COR-L47 (cell line): ENCODE measurements at places on chromosomes 3 and 15.

GRCh38 chr3:187522890-187523289 lies 147.3 kb downstream of the SST start:
- DNase-seq, result no peak

DNA sequence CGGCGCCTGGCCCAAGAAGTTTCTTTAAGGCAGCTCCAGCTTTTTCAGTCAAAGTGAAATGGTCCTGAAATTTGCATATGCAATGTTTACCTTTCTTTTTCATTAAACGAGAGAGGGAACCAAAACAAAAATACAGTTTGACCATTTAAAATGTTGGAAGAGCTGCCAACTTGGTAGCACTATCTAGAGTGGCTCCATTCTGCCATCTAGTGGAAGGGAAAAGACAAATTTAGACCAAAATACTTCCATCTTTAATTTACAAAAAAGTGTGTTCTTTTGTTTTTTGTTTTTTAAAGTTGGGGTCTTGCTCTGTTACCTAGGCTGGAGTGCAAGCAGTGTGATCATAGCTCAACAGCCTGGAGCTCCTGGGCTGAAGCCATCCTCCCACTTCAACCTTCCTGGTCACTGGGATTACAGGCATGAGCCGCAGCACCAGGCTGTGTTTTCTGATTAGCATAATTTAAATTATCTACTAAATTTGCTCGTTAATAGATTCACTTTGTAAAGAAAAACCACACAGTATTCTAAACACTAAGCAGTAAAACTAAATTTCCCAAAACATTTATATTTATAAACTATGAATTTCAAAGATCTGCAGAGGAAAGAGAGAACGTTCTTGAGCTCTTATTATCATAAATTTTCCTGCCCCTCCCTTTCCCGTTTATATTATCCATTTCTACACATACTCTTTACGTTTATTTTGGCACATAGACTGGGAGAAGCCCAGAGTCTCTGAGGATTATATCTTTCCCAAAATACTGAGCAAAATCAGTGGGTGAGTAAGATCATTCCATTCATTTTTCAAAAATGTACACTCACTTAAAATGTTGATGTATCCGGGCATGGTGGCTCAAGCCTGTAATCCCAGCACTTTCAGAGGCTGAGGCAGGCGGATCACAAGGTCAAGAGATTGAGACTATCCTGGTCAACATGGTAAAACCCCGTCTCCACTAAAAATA lies 15.4 kb upstream of the RFC4 start:
- DNase-seq, result peak; percentile 78

DNA sequence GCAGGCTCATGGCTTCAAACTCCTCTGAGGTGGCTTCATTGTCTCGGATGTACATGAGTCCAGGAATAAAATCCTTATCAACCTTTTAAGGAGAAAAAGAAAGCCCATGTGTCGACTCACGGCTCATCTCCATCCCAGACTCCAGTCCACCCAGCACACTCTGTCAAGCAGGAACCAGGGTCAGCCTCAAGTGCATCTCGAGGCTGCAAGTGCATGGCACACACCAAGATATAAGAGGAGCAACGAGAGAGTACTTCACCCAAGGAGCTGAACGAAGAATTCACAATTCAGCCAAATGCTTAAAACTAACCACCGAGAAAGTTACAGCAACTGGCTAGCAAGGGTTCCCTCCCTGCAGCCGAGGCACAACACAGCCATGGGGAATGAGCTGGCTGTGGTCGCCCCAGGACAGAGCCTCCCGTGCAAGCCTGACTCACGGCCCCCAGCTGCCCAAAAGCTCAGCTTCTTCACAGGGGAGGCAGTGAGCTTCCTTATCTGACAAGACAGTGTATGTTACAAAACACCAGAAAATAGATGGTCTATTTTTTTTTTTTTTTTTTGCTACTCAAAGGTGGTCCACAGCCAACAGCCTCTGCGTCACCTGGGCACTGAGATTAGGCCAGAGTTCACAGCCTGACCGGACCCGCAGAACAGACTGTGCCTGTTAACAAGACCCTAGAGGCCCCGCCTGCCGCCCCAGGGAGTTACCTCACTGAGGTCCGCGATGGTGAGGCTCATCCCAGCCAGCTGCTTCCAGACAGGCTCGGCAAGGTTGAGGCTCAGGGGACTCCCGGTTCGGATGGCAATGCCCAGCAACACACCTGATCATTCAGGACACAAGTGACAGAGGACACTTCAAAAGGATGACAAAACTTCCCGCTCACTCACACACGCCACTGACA lies 15.9 kb upstream of the OCA2 start:
- DNase-seq, result no peak

GRCh38 chr3:39524107-39524506 lies 56.6 kb downstream of the MOBP start:
- DNase-seq, result no peak

DNA sequence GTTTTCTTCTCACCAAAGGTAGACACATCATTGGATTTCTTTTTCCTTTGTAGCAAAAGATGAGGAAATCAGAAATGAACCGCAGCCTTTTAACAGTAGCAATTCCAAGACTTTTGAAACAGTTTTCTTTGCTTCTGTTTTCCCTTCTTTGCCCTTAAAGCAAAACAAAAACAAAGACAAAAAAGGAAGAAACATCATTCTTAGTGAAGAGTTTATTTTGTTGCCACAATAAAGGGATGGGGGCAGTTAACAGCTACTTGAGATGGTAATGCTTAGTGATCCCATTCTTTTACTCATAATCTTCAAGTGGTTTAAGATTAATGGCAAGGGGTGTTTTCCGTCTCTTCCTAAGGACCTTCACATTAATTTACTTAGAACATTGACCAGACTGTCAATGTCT lies 218.8 kb downstream of the MEIS2 start:
- no peak for DNase-seq

- no peak for DNase-seq
These were observed 129.7 kb downstream of the TPRG1 start for GRCh38 chr3:189301479-189301878.

GRCh38 chr3:9826815-9827573 lies 16.8 kb downstream of the RPUSD3 start:
- DNase-seq, result no peak

GRCh38 chr15:29259233-29259632 lies 10.4 kb downstream of the NSMCE3 start:
- DNase-seq, result no peak

DNA sequence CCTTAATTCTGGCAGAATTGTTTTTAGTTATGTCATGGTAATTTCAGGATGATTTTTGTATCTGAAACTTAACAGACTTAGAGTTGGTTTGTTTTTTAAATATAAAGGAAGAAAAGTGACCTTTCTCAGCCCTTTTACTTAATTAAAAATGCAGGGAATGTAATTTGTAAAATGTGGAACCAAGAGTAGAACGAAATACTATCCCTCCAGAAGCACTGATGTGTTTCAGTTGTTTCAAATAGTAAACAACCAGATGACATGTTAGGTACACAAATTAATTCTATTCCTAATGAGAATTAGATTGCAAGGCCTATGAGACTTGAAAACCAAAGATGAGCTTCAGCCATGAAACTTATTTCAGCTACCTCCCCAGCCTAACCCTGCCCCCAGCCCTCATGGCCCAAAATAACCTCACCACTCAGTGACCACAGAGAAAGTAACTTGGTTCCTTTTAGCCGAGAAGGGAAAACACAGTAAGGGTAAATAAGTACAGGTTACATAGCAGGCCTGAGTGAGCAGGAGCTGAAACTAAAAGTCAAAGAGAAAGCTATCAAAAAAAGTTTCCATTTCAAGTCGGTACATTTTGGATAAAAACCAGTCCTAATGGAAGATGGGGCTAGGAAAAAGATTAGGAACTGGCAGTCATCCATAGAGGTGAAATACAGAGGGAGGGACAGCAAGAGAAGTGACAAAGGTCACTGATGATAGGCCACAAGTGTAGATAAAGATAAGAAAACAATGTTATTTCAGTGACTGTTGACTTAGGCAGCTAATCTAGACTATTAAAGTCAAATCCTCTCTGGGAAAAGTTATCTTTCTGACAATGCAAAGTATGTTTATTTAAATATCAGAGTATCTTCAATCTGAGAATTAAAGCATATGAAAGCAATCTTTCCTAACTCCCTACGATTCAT lies 23.2 kb downstream of the SENP8 start:
- no peak for DNase-seq

DNA sequence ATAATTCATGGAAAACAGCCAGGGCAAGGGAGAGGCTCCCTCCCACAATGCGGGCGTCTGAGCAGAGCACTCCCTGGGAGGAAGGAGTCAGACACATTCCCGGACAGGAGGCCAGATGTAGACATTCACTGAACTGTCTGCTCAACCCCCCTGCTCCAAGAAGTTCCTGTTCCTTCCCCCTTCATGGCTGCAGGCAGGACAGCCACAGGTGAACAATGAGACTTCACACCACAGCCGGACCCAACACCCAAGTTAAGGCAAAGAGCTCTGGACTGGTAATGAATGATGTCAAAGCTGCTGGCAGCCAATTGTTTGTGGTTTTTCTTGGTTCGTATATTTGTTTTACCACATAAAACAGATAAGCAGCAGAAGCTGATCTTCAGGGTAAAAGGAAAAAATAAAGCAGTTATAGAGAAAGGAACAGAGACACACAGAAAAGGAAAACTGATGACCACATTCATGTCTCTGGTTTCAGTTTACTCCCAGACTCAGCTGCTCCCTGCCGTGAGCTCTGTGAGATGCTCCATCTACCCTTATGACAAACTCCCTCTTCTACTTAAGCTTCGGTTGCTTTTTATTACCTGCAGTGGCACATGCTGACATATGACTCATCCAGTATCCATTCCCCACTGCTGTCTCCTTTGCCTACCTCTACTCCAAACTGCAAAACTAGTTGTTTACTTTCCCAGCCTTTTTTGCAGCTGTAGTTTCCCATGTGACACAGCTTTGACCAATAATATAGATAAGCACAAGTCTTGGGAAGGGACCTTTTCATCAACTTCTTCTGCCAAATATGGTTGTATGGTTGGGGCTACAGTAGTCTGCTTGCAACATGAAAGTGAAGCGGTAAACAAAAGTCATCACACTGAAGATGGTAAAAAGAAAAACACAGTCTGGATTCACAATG lies 33.1 kb downstream of the DZIP1L start:
- DNase-seq, result no peak

DNA sequence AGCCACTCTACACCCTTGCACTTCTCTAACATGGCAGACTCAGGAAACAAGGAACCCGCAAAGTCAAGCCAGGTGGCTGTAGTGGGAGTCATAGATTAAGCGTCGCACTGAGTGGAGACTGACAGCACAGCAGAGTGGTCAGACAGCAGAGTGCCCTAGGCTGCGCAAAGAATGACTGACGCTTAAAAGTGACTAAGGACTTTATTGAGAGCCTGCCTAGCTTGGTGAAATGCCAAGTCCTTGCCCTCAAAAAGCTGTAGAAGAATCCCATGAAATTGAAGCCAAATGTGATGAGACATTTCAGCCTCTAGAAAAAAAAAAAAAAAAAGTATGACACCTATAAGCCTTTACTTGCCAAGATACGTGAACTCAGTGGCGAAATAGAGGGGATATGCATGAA lies 30.2 kb downstream of the NCEH1 start:
- DNase-seq, result no peak

- no peak for DNase-seq
These were observed 44.6 kb downstream of the RFX7 start for GRCh38 chr15:56199038-56199437.

GRCh38 chr3:16720367-16720940 lies 115.2 kb upstream of the DAZL start:
- no peak for DNase-seq

DNA sequence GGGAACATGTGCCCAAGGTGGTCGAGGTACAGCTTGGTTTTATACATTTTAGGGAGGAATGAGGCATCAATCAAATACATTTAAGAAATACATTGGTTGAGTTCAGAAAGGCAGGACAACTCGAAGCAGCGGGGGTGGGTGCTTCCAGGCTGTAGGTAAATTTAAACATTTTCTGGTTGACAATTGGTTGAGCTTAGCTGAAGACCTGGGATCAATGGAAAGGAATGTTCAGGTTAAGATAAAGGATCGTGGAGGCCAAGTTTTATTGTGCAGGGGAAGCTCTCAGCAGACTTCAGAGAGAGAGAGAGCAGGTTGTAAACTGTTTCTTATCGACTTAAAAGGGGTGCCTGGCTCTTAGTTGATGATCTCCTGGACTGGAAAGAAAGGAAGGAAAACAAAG lies 11.3 kb downstream of the CPN2 start:
- no peak for DNase-seq

- no peak for DNase-seq
These were observed 21.7 kb upstream of the TPM1 start for GRCh38 chr15:63020759-63021430.

DNA sequence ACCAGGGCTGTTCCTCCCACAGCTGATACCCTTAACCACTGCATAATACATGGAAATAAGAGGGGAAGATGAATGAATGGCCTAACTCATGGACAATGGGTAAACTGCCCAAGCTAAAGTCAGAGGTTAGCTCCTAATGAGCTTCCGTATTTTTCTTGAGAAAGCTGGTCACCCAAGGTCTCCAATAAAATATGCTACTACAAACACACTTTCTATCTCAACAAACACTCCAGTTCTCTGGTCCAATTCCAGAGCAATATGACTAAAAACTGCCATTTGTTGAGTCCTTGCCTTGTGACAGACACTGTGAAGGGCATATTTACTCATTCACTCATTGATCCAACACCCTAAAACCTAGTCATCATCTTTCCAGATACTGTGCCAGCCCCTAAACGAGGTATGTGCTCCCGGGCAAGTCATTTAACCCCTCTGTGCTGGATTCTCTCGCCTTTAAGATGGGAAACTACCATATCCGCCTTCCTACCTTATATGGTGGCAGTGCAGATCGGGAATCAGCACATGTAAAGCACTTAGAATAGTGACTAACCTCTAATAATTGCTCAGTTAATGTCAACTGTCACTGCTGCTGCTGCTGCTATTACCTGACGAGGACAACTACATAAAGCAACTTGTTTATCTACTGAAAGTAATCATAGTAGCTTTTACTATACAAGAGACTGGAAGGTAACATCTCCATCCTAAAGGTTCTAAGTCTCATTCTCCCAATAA lies 89.1 kb downstream of the XXYLT1 start:
- DNase-seq, result no peak

DNA sequence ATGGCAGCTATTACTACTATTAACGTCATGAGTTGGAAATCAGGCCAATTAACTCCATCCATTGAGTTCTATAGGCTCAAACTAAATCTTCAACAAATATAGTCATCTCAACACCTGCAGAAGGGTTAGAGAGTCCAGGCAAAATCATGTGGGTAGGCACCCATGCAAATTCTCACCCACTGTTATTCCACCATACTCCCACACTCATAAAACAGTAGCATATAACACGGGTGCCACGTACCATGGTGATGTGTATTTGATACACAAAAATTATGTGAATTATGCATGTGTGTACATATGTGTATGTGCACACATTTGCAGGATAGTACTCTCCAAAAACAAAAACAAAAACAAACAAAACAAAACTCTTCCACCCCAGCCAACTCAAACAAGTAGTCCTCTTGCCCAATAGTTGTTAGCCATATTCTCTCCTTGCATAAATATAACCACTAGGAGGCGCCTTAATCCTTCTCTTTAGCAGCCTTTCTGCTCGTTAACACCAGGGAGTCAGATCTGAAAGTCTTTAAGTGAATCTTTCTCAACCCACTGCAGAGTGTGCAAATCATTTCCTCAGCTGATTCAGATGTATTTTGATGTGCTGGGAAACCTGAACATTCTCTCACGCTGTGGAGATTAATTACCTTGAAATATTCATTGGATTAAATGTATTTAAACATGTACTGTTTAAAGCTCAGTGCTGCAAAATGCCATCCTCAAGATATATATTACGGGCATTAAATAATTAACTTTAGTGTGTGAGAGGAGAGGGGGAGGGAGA lies 38.0 kb upstream of the COPB2 start:
- peak; percentile 90 for DNase-seq

GRCh38 chr15:74809956-74810355 lies 2.7 kb upstream of the LMAN1L start:
- no peak for DNase-seq
